ENCODE measurements at places on chromosomes 1 and 21. TPM values are rescaled to one million over a fixed set of nuclear protein-coding genes. Genes with fewer than 3 reads are reported as not detected.

The DNAJB4 gene
- total RNA-seq, result 40.8 TPM

The TMEM52 gene
- total RNA-seq, result 2.2 TPM

The GUCA2B gene
- not detected for total RNA-seq

The PRAMEF27 gene
- not detected for total RNA-seq

The TRNP1 gene
- total RNA-seq, result 22.0 TPM

DNA sequence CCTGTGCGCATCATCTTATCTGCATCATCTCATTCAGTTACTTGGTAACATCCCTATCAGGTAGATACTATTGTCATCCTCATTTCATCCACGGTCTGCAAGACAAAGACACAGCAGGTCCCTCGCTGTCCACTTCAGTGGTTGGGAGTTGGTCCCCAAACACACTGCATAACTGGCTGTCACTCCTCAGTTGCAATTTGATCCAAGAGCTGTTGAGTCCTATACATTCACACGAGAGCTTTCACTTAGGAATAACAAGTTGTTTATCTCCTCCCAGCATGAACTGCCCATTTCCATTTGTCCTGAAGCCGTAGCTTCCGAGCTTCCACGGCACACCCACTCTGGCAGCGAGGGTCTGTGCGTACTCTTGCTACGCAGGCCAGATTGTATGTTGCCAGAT, 472.0 kb downstream of the CAMTA1 start:
- no peak for ATAC-seq

DNA sequence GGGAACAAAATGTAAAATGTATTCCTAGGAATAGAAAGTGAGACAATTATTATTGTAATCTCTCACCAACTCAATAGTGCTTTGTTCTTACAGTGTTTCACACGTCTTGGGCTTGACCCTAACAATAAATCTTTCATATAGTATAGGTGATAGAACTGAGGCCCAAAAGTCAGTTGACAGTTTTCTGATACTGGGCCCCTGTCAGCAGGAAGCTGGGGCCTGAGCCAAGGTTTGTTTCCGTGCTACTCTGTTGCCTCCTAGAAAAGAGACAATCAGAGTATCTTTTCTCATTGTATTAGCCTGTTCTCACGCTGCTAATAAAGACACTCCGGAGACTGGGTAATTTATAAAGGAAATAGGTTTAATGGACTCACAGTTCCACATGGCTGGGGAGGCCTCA, 5.0 kb downstream of the RRP1B start:
- no peak for ATAC-seq

DNA sequence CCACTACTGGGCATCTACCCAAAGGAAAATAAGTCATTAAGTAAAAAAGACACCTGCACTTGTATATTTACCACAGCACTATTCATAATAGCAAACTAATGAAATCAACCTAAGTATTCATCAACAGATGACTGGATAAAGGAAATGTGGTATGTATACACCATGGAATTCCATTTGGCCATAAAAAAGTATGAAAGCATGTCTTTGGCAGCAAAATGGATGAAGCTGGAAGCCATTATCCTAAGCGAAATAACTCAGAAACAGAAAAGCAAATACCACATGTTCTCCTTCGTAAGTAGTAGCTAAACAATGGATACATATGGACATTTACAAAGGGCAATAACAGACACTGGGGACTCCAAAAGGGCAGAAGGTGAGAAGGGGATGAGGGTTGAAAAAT, 485.7 kb upstream of the BRINP3 start:
- no peak for ATAC-seq

DNA sequence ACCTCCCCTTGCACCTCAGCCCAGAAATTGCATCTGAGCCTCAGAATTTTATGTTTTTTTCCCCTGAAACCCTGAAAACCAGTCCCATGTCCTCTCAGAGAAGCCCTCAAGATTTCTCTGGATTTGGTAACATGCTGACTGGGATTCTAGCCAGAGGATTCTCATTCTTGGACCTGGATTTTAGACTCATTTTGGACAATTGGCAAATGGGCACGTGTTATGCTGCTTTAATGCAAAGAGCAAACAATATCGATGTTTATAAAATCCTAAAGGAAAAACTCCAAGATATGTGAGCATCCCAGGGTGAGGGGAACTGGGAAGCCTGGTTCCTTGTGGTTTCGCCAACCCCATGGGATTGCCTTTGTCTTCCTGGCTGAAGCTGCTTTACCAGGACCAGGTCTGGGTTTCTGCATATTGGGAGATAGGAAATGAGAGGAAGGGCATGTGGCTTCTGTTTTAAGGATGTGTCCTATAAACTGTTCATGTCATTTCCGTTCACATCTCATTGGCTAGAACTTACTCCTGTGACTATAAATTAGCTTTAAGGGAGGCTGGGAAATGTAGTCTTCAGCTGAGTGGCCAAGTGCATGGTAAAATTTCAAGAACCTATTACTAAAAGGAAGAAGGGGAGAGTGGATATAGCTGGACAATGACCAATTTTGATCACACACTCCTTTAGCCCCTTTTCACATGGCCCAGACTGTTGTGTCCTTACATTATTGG, 27.2 kb upstream of the BCL10 start:
- no peak for ATAC-seq

DNA sequence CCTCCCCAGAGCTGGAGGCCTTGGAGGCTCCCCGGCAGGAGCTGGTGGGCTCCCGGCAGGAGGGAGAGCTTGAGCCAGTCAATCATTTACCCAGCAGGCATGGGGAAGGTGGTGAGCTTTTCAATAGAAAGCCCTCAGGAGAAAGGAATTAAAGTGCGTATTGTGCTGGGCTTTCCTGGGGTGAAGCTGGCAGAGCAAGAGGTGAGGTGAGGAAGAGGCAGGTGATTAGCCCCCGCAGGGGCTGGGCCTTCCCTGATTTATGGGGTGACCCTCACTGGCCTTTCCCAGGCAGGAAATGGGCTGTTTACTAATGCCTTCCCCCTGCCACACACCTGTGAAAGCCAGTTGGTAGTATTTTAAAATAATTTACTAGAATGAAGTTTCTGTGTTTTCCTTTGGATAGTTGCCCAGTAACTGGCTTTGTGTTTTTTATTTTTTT, 25.8 kb downstream of the CLDN14 start:
- no peak for ATAC-seq
